Activated T-cell treated with anti-CD3 and anti-CD28 coated beads for 1 hour (primary cell): ENCODE measurements at places on chromosomes 3 and 15.

DNA sequence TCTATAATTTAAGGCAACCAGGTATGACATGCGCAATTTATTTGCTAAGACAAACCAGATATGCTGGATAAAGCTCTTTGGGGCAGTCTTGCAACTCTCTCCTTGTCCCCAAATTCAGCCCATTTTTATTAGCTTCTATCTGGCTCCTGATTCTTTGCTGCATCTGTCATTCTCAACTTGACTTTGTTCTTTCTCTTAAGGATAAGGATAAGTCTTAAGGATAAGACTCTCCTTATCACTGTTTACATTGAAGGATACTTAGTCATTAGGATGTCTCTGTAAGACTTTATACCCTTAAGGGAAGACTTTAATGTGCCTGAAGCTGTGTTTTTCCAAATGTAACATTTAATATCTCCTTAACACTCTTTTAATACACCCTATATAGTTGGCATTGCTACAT is 49.2 kb downstream of the ALCAM start:
- DNase-seq, result no peak

DNA sequence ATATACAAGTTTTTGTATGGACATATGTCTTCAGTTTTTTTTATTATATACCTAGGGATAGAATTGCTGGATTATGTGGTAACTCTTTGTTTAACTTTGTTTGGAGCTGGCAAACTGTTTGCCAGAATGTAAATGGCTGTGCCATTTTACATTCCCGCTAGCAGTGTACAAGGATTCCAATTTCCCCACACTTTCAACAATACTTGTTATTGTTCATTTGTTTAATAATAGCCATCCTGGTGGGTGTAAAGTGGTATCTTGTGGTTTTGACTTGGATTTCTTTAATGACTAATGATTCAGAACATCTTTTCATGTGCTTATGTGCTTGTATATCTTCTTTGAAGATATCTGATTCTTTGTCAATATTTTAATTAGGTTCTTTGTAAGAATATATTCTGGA is 64.4 kb downstream of the ZNF609 start:
- DNase-seq, result no peak

- no peak for DNase-seq
Observed at GRCh38 chr15:82894971-82895520, 57.5 kb downstream of the HOMER2 start.

DNA sequence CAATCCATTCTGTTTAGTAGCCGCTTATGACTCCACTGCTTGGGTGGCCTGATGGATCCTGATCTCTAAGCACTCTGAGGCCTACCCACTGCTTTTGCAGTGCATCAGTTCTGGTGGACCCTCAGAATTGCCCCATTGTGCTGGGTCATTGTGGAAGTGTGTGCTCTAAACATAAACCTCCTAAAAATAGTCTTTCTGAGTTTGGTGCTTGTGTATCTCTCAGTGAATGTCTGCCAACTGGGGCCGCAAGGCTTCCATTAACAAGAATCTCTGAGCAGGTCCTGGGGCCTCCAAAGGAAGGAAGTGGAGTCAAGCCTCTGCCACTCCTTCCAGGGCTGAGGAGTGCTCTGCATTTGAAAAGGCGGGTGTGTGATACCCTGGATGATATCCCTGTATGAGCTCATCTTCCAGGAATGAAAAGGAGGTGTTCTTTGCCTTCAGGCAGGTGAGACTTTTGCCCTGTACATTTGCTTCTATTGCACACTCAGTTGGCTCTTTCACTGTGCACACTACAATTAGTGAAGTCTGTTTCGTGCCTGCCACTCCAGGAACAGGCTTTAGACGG is 80.0 kb upstream of the CACNA2D3 start:
- DNase-seq, result no peak

- DNase-seq, result no peak
Observed at GRCh38 chr3:191382661-191383060, 52.3 kb upstream of the UTS2B start.

- DNase-seq, result no peak
Observed at GRCh38 chr3:128315313-128315712, 151.4 kb downstream of the DNAJB8 start.

- no peak for DNase-seq
Observed at GRCh38 chr15:51803965-51804364, 25.5 kb upstream of the TMOD3 start.
